Psoas muscle (tissue), 8 donors: ENCODE measurements at places on chromosomes 2 and 18.

- no peak for DNase-seq
These were observed 748 bp downstream of the TWIST2 start for GRCh38 chr2:238848691-238848975.

- DNase-seq: no peak
These were observed 14.0 kb downstream of the PRELID3A start for GRCh38 chr18:12421732-12422131.

DNA sequence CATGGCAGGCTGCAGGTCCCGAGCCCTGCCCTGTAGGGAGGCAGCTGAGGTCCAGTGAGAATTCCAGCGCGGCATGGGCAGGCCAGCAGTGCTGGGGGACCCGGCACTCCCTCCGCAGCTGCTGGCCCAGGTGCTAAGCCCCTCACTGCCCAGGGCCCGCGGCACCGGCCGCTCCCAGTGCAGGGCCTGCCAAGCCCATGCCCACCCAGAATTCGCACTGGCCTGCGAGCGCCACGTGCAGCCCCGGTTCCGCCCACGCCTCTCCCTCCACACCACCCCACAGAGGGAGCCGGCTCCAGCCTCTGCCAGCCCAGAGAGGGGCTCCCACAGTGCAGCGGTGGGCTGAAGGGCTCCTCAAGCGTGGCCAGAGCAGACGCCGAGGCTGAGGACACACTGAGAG is 158.5 kb upstream of the ACVR2A start:
- DNase-seq: no peak

DNA sequence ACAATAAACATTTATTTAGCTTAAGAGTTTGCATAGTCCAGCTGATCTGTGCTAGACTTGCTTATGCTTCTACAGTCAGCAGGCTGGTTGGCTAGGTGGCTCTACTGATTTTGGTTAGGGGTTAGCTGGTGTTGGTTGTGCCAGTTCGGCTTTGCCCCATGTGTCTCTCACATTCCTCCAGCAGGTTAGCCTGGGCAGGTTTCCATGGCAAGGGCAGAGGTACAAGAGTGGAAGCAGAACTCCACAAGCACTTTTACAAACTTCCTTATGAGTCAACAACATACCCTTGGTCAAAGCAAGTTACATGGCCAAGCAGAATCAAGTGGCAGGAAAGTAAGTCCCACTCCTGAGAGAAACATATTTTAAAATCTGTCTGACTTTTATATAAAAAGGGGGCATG is 82.3 kb downstream of the SS18 start:
- DNase-seq: no peak

DNA sequence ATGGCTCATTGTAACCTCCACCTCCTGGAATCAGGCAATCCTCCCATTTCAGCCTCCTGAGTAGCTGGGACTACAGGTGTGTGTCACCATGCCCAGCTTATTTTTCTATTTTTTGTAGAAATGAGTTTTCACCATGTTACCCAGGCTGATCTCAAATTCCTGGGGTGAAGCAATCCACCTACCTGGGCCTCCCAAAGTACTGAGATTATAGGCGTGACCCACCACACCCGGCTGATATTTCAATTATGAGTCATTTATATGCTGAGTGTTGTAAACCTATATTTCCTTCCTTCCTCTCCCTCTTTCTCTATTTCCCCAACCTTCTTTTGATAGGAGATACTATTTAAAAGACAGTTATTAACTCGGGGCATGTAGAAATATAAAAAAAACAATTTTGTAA is 469.6 kb upstream of the ID2 start:
- no peak for DNase-seq

DNA sequence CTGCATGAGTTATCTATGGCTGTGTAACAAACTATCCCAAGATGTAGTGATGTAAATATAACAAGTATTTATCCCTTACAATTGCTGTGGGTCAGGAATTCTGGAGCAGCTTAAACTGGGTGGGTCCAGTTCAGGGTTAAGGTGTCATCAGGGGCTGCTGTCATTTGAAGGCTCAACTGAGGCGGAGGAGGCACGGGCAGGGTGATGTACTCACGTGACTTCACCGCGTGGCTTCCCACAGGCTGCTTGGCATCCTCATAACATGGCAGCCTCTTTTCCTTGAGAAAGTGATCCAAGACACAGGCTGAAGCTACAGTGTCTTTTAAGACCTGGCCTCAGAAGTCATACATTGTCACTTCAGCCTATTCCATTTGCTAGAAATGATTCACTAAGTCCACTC is 125.8 kb downstream of the PTGR3 start:
- no peak for DNase-seq

- peak; percentile 94 for DNase-seq
These were observed 70.1 kb upstream of the STPG4 start for GRCh38 chr2:47225061-47225783.

- no peak for DNase-seq
These were observed 44.5 kb downstream of the LTBP1 start for GRCh38 chr2:32991091-32991845.
